ENCODE measurements at places on chromosomes 3 and 15. TPM values are rescaled to one million over a fixed set of nuclear protein-coding genes. Genes with fewer than 3 reads are reported as not detected.

CDCP1 gene
- total RNA-seq: 47.8 TPM

- no peak for DNase-seq
These were observed 139.6 kb downstream of the RBPMS2 start for GRCh38 chr15:64635499-64636495.

CNTN6 gene
- total RNA-seq: not detected

EOGT gene
- 29.1 TPM for total RNA-seq

- no peak for DNase-seq
These were observed 183.7 kb upstream of the LMCD1 start for GRCh38 chr3:8317661-8318649.

- no peak for DNase-seq
These were observed 24.7 kb upstream of the CSPG5 start for GRCh38 chr3:47603332-47603731.

DNA sequence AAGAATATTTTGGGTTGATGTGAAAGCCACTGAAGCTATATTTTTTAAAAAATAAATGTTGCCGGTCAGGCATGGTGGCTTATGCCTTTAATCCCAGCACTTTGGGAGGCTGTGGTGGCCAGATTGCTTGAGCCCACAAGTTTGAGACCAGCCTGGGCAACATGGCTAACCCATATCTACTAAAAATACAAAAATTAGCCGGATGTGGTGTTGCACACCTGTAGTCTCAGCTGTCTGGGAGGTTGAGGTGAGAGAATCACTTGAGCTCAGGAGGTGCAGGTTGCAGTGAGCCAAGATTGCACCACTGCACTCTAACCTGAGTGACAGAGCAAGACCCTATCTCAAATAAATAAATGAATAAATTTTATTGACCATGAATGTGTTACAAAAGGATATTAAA, 39.6 kb downstream of the GOLM2 start:
- no peak for DNase-seq

GRCh38 chr3:128861491-128861890, 17.9 kb upstream of the ACAD9 start:
- no peak for DNase-seq

DNA sequence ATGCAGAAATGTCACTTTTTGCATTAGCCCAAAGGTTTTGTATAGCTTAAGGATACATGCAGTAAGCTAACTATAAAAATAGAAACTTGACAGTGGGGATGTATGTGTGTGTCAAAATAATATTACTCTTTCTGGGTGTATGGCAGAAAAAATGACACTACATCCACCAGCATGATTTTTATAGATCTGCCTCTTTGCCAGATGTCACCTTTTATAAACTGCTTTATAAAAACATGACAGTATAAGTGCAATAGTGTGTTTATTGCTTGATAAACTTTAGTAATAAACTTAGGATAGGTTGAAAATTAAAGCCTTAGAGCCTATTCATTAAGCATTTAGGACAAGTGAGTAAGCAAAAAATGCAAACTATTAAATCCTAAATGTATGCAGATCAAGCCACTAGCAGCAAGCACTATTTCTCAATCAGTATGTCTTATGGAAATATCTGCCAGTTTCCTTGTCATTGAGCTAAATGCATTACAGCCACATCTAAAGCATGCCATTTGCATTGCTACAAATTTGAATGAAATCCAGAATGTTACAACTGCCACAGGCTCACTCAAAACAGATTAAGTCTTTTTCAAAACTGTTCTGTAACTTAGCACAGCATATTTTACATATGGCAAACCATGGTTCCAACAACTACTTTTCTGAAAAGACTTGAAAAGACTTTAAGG, 935.0 kb downstream of the FHIT start:
- no peak for DNase-seq

PARP15 gene
- total RNA-seq: 0.21 TPM

UTS2B gene
- total RNA-seq: 0.26 TPM

IGSF11 gene
- total RNA-seq: 0.33 TPM

DNA sequence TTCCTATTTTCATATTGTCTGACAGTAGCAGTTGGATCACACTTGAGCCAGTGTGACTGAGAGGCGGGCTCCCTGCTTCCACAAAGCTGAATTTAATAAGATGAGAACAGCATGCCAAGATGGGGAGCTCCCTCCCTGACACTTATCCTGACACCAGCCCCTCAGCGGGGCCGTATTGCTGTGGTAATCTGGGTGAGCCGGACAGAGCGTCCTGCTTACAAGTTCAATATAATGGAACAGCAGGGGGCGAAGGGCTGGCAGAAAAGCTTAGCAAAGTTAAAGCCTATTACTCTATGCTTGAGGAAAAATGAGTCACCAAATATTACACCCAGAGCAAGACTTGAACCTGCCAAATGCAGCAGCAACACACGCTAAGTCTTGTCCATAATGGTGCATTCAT, 163.8 kb upstream of the CMC1 start:
- DNase-seq: no peak

DNA sequence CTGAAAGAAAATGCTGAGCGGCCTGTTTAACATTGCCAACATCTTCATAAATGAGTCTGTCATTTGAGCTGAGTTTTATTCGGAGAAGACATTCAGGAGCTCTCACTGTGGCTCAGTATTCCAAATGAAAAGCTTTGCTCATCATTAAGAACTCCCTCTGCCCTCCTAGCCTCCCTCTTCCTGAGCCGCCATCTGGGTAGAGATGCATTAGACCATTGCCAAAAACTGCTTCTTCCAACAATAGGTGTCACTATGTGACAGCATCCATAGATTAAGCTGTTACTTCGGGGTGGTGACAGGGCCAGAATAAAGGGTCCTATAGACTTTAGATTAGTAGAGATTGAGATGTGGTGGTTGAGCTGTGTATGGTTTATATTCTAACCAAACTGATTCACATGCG, 501.4 kb upstream of the NR2F2 start:
- no peak for DNase-seq

DNA sequence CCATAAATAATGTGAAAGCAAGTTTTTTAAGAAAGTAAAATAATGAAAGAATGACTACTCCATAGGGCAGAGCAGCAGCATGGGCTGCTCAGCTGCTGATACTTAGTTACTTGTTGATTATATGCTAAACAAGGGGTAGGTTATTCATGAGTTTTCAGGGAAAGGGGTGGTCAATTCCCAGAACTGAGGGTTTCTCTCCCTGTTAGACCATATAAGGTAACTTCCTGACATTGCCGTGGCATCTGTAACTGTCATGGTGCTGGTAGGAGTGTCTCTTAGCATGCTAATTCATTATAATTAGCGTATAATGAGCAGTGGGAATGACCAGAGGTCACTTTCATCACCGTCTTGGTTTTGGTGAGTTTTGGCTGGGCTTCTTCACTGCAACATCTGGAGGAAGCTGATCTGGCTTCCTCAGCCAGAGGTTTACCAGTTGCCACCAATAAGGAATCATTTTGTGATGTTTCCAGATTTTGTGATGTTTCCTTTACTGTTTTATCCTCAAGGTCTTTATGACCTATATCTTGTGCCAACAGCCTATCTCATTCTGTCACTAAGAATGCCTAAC, 121.8 kb upstream of the CHL1 start:
- DNase-seq: no peak

- DNase-seq: no peak
These were observed 57.8 kb downstream of the RAB7A start for GRCh38 chr3:128783774-128784173.

IGSF10 gene
- total RNA-seq: 0.10 TPM

DNA sequence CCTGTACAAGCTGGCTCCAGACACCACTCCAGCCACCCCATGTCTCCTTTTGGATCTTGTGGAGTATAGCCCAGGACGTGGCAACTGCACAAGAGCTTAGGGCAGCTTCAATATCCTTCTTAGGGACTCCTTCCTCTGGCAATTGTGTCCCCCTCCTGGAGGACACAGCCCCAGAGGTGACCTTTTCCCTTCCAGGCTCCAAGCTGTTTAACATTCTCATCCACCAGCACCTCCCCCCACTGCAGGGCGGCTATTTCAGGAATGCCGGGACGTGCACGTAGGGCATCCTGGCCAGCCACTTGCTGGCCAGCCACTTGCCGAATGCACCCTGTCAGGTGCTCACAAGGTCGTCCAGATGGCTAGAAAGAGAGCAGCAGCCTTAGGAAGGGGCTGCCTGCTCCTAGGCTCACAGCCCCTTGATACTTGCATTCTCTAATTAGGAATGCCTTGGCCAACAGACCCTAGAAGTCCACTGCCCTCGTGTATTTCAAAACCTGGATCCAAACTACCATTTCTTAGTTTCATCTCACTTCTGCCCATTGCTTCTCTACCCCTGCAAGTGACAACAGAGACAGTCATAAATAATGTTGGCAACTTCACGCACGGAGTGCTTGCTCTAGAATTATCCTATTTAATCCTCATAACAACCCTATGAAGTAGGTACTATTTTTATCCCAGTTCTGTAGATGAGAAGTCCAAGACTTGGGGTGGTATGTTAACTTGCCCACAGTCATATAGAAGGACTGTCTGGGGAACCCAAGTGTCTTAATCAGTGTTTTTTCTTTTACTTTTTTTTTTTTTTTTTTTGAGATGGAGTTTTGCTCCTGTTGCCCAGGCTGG, 24.5 kb upstream of the IDH2 start:
- DNase-seq: no peak

- DNase-seq: no peak
These were observed 811 bp downstream of the C3orf52 start for GRCh38 chr3:112086875-112087524.

DNA sequence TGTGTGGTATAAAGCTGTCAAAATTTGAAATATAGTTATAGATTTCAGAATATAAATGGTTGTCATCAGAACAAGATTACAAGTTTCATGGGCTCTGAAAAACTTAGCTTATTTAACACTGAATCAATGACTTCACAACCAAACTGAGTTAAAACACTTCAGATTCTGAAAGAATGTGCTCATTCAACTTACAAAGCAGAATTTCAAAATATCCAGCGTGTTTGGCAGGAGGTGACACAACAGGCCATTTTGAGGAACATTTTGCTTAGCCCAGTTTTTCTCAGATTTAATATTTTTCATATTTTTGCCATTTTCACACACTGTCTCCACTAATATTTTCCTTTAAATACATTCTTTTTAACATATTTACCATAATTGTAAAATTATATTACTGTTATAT, 781.1 kb downstream of the TUSC7 start:
- no peak for DNase-seq

GRCh38 chr3:45366290-45366689, 22.1 kb upstream of the LARS2 start:
- no peak for DNase-seq

- no peak for DNase-seq
These were observed 89.5 kb downstream of the EOMES start for GRCh38 chr3:27632431-27633223.

DNA sequence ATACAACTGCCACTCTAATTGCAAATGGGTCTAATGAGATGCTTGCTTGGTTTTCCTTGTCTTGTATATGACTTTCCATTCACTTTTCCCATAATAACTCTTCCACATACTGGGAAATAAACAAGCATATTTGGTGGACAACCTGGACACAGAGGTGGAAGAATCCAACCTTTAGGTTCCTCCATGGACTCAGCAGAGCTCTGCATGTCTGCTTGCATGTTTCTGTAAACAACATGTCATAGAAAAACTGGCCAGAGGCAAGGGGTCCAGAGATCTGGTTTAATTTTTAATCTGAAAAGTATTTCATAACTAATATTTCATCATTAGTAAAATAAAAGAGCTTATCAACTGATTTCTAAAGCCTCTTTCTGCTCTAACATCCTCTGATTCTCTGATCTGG, 30.2 kb downstream of the GOLIM4 start:
- DNase-seq: no peak

- no peak for DNase-seq
These were observed 43.8 kb downstream of the CCR3 start for GRCh38 chr3:46285931-46286619.

DNA sequence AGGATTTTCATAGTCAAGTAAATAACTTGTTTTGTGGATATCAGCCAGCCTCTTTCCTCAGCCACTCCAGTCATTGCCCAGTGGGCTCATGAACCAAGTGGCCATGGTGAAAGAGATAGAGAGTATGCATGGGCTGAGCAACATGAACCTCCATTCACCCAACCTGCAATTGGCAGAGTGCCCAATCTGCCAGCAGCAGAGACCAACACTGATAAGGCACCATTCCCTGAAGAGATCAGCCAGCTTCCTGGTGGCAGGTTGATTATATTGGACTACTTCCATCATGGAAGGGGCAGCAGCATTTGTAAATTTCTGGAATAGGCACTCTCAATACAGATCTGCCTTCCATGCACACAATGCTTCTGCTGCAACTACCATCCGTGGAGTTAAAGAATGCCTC, 10.3 kb upstream of the MCF2L2 start:
- no peak for DNase-seq

DNA sequence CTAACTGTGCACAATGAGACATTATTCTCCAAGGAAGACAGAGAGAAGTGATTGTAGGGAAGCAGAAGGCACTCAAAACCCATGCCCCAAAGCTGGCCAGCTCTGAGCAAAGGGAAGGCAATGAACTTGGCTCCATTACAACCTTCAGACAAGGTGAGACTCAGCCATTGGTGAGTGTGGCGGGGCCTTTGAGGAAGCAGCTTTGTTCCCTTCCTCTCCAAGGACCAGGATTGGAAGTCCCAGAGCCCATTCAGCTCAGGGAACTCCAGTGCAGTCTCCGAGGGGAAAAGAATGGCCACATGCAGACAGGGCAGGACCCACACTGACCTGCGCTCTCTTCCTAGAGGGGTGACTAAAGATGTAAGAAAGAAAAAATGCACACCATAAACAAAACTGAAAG, 23.1 kb downstream of the HEG1 start:
- DNase-seq: no peak

THAP10 gene
- 6.7 TPM for total RNA-seq

SYNM gene
- total RNA-seq: 38.9 TPM

DNA sequence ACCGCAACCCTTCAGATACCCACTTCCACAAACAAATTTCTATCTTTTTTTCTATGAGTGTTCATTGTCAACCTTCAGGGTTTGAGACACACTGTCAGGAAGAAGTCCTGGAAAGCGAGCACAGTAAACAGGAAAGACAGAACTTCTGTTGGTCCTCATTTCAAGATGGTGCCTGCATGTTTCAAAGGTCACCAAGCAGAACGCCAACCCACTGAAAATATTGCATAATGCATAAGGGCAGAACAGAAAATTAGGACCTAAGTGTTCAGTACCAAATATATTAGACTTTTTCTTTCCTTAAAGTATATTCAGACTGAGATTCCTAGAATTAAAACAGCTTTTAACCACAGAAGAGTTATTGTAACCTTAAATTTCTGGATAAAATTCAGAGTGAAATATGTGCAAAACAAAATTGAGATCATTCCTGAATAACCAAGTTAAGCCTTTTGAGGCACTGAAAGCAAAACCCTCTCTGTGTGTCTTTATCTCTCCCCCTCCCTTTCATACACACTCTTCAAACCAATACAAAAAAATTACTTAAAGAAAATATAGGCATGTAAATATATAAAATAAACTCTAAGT, 387.8 kb upstream of the THBS1 start:
- no peak for DNase-seq

ABI3BP gene
- 0.21 TPM for total RNA-seq

- no peak for DNase-seq
These were observed 448.6 kb upstream of the CBLB start for GRCh38 chr3:106317141-106318055.

TIMP4 gene
- total RNA-seq: not detected

ZNF717 gene
- total RNA-seq: 6.3 TPM
